ENCODE measurements at places on chromosomes 7 and 10.
A peak's percentile ranks its signal among the peaks of the same experiment; 100 is the strongest.

GRCh38 chr7:45161138-45161537 lies 3.5 kb downstream of the RAMP3 start:
- peak; percentile 31 for DNase-seq

GRCh38 chr7:67547183-67547907 lies 550.7 kb downstream of the TYW1 start:
- DNase-seq = no peak

DNA sequence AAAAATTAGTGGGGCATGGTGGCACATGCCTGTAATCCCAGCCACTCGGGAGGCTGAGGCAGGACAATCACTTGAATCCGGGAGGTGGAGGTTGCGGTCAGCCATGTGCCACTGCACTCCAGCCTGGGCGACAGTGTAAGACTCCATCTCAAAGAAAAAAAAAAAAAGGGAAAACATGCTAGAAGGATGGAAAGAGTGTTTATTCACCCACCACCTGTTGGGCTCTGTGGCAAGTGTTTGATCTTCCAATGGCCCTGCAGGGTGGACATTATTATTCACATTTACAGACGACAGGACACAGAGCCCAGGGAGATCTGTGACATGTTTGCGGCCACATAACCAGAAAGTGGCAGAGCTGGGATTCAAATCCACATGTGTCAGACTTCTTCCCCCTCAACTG lies 33.2 kb upstream of the SMARCD3 start:
- DNase-seq = peak; percentile 27

GRCh38 chr7:47095946-47096345 lies 486.0 kb downstream of the TNS3 start:
- peak; percentile 94 for DNase-seq

DNA sequence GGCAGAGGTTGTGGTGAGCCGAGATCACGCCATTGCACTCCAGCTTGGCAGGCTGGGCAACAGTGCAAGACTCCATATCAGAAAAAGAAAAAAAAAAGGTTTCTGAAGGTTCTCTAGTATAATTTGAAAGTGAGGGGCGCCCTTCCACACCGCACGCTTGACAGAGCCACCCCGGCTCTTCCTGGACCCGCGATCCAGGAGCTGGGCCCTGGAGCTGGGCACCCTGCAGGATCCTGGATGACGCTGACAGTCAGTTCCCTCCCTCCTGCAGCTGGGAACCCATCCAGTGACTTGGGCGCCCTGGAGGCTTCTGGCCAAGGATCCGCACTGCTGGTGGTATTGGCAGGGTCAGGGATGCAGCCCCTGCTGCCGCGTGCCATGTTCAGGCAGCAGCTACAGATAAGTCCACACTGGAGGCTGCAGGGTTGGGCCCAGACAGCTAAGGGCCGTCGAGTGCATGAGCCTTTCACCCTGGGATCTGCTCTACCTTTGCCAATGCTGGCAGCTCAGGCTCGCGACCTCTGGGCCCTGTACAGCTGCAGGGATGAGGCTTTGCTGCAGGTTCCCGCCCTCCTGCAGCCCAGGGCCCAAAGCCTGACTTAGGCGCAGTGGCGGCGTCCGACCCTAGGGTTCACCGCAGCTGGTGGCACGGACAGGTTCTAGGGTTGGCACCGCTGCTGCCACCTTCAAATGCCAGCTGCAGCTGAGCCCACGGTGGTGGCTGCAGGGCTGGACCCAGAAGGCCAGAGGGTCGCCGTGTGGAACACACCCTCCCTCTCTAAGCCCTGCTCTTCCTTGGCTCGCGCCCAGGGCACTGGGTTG lies 110.2 kb downstream of the OR13A1 start:
- no peak for DNase-seq

- peak; percentile 31 for DNase-seq
Measured at GRCh38 chr7:74307738-74308505, 18.7 kb downstream of the CLIP2 start.
